ENCODE measurements at places on chromosomes 11 and 22. TPM values are rescaled to one million over a fixed set of nuclear protein-coding genes. Genes with fewer than 3 reads are reported as not detected.

The ZNF215 gene
- total RNA-seq, result 2.0 TPM

The CHRM4 gene
- 0.29 TPM for total RNA-seq

DNA sequence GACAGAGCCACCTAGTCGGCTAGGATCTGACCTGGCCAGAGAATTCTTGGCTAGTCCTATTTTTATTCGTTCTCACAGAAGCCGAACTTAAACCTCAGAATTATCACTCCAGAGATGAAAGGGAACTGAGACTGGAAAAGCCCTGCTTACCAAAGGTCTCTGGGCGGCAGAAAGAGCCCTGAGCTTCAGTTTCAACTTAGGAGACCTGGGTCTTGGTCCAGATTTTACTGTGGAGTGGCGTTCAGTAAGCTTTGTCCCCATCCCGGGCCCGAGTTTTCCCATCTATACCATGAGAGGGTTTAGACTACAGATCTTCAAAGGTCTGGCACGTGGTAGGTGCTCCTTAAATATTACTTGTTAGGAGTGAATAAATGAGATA, 516 bp downstream of the NEU3 start:
- H3K4me3 ChIP-seq, result peak overlapping the region; percentile 54
- no peaks in the 10 kb centered on the region for H3K27me3 ChIP-seq
- H3K27ac ChIP-seq, result peak overlapping the region; percentile 26
- H3K36me3 ChIP-seq, result no peaks in the 10 kb centered on the region

The TEX12 gene
- total RNA-seq, result 0.57 TPM

DNA sequence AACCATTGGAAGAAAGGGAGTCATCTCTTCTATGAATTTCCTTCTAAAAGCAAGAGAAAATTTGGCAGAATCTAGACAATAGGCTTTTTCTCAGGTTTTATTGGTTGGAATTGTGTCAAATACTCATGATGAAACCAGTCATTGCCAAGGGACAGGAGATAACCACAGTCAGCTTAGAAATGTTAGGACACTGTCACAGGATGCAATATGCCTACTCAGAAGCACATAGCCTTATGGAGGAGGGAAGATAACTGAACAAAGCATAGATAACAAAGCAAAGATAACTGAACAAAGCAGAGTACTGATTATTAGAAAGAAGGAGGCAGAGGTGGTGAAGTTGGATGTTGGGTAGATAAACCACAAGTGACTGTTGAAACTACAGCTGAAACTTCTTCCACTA, 303.5 kb upstream of the PDGFD start:
- no peak overlapping the region for H3K27ac ChIP-seq
- no peaks in the 10 kb centered on the region for H3K27me3 ChIP-seq
- H3K4me1 ChIP-seq, result no peaks in the 10 kb centered on the region
- no peaks in the 10 kb centered on the region for H3K36me3 ChIP-seq
- DNase-seq, result no peak

- no peaks in the 10 kb centered on the region for H3K36me3 ChIP-seq
- no peak overlapping the region for H3K27ac ChIP-seq
- H3K4me3 ChIP-seq, result no peak overlapping the region
Measured at GRCh38 chr11:129040934-129041333, 98.3 kb upstream of the TP53AIP1 start.

The OPCML gene
- total RNA-seq, result 0.88 TPM

- no peaks in the 10 kb centered on the region for H3K36me3 ChIP-seq
- H3K27me3 ChIP-seq, result no peaks in the 10 kb centered on the region
- no peak overlapping the region for H3K27ac ChIP-seq
- H3K4me1 ChIP-seq, result peaks cover 4% of the 10 kb centered on the region
- DNase-seq, result no peak
- H3K4me3 ChIP-seq, result no peak overlapping the region
Measured at GRCh38 chr11:86593833-86594232, 78.6 kb downstream of the ME3 start.
